ENCODE measurements at places on chromosomes 7 and 10.

DNA sequence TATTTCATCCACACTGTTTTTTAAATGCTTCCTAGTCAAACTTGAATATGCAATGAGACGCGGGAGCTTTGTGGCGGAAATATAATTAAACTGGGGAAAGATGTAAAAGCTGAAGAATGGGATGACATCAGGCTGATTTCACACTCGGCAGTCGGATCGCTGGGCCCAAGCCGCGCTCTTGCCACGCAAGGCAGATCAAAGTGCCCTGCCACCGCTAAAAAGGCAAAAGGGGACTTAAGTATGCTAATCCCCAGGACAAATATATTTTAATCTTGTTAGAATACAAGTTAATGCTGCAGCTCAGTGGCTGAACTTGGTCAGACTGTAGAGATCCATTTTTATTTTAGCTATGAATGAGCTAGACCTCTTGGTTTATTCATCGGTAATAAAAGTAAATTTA is 13.8 kb downstream of the EN2 start:
- DNase-seq = no peak

- no peak for DNase-seq
These were observed at the start of gene ZNF316 for GRCh38 chr7:6636741-6637543. ZNF316 (plus strand) TSS chr7:6637318; CDS start chr7:6642410, 5,092 bp downstream.

- DNase-seq = no peak
These were observed 5.9 kb downstream of the HECW1 start for GRCh38 chr7:43118313-43118712.

DNA sequence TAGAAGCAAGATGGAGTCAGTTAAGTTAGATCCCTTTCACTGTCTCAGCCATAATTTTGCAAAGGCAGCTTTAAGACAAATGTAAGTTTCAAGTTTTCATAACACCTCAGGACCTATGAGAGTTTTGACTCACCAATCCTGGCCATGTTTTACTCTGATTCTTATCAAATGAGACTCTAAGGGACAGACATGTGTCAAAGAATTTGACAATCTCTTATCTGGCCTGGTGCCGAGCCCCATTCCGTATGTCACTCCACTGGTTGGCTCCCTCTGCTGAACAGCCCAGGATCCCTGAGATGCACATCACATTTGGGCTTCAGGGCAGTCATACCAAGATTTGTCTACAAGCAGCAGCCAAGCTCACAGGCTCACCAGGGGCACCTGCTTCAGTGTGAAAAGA is 187.6 kb upstream of the STK17A start:
- no peak for DNase-seq

GRCh38 chr10:97278491-97278989 is 13.9 kb downstream of the ARHGAP19 start:
- DNase-seq = peak; percentile 7
